NCI-H187 treated with DMSO at 0.1 percent for 48 hours (cell line): ENCODE measurements at places on chromosomes 6 and 20.

DNA sequence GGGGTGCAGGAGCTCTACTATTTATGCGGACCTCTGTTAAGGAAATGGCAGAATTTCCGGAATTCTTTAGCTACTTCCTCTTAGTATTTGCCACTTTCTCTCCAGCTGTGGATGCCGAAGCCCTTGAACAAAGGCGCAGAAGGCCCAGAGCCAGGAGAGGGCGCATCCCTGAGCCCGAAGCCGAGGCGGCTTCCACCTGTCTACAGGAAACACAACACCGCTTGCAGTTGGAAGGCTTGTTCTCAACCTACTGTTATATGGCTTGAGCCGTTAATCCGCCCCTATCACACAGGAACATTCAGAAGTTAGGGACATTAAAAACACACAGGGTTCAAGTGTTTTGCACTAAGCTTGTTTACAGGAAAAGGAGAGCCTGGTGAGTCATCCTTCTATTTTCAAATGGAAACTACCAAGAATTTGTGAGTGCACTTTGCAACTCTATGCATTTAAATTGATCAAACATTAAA is 417.1 kb downstream of the BCKDHB start:
- no peak for DNase-seq

DNA sequence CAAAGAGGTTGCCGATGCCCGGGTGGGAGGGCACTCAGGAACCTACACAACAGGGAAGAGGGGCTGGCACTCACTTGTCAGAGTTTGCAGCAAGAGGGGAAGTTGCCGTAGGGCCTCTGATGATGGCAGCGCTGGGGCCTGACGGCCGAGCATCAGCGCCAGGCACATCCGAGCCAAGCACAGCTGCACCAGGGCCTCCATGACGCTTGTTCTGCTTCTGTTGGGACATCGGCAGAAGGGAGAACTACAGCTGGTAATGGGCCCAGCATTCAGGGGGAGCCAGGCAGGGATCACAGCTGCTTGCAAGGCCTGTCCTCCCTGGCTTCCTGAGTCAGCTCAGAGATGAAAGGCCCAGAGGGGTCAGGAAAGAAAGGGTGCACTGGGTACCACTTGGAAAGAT is 367.7 kb downstream of the CDH4 start:
- DNase-seq = no peak

GRCh38 chr6:22019857-22020256 is 277.0 kb downstream of the PRL start:
- DNase-seq = no peak

- no peak for DNase-seq
Measured at GRCh38 chr20:5192570-5193431, 66.0 kb downstream of the CDS2 start.

- DNase-seq = no peak
Measured at GRCh38 chr6:93272896-93273295, 146.5 kb downstream of the EPHA7 start.

DNA sequence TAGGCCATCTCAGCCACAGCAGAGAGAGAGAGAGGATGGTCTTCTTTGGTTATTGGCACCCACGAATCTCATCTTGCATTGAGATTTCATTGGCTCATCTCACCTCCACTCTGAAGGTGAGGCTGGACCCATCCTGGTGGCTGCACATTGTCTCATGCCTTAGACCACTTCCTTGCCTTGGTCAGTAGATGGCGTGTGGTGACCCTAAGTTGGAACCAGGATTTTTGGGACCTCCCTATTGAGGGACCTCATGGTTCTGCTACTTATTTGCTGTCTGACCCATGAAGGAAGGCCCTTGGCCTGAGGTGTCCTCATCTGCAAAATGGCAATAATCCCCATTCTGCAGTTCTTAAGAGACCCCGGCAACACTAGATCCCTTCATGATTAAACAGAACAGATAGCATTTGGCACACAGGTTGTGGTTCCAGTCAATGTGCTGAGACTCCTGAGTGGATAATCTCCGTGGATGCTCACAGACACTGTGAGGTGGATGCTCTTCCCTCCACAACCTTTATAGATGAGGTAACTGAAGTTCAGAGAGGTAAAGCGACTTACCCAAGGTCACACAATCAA is 21.5 kb upstream of the AAR2 start:
- no peak for DNase-seq

GRCh38 chr6:137121401-137121997 is 51.9 kb downstream of the IL22RA2 start:
- no peak for DNase-seq

DNA sequence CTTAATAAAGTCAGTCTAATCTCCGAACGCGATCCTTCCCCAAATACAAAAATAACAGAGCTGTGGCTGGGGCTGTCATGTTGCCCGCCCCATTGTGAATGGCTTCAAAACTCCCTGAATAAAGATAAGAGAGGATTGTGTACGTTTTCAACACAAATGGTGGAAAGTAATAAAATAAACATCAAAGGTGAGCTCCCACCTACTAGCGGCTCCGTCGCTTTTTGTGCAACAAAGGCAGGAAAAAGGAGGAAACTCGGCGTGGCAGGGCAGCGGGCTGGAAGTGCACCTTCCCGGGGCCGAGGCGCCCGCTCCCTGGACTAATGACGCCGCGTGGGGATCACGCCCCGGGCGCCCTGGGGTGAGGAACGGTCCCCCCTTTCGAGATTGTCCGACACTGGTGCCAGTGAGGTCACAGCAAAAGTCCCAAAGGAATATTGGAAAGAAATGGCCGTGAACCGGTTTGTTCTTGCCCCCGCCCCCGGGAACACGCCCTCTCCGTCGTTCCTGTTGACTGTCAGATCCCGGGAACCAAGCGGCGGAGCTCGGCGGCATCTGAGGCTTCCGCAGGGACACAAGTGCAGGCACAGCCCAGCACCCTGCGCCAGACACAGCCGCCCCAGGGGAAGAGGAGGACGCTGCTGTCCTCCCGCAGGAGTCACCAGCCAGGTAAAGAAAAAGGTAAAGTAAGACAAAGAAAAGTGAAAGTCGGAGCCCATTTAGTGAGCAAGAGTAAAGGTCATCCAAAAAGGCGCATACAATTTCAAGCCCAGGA is 1.1 kb upstream of the FOXQ1 start:
- DNase-seq = no peak

- DNase-seq = no peak
Measured at GRCh38 chr6:100138346-100139022, 144.5 kb upstream of the MCHR2 start.

GRCh38 chr6:157656437-157656997 is 166.5 kb upstream of the SNX9 start:
- no peak for DNase-seq

DNA sequence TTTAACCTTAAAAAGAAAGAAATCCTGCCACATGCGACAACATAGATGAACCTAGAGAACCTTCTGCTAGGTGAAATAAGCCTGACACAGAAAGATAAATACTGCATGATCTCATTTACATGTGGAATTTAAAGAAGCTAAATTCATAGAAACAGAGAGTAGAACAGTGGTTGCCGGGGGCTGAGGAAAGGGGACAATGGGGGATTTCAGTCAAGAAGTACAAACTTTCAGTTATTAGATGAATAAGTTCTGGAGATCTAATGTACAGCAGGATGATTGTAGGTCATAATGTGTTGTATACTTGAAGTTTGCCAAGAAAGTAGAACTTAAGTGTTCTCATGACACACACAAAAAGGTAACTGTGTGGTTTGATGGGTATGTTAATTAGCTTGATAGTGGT is 204.3 kb upstream of the PRSS16 start:
- DNase-seq = no peak

DNA sequence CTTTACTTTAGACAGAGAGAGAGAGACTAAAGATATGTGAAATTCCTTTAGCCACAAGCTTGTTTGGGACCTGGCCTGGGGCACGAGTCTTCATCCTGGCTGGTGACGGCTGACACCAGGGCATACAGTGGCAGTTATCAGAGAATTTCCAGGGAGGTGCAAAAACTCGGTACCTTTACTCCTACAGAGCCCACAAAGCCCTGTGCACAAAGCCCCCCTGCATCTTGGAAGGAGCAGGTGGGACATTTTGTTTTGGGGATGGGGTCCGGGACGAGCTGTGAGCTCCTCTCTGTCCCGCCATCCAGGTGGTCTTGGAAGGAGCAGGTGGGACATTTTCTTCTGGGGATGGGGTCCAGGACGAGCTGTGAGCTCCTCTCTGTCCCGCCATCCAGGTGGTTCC is 28.9 kb downstream of the RPP40 start:
- no peak for DNase-seq

DNA sequence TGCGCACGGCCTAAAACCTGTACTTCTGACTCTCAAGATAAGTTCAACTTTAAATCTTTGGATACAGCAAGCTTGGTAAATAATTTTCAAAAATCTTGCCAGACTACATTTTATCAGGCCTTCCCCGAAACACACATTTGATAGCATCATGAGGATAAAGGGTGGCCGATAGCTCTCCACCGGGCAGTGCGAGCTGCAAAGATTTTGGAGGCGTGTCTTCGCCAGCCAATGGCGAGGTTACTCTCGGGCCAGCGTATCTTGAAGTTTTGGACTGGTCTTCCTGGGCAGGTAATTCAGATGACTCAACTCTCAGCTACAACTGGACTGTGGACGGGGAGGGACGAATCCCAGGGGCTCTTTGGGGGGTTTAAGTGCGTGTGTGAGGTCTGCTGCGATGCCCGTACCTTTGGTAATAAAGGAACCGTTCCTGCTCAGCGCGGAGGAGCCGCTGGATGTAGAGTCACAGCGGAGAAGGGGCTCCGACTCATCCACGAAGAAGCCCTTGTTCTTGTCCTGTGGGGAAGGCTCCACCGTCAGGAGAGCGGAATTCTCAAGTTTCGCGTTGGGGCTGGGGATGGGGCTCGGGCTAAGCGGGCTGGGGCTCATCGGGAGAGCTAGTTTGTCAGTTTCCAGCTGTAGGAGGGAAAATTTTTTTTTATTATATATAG is 75.3 kb downstream of the TNFRSF21 start:
- no peak for DNase-seq

GRCh38 chr20:31749223-31749622 is 10.1 kb downstream of the TPX2 start:
- DNase-seq = no peak

DNA sequence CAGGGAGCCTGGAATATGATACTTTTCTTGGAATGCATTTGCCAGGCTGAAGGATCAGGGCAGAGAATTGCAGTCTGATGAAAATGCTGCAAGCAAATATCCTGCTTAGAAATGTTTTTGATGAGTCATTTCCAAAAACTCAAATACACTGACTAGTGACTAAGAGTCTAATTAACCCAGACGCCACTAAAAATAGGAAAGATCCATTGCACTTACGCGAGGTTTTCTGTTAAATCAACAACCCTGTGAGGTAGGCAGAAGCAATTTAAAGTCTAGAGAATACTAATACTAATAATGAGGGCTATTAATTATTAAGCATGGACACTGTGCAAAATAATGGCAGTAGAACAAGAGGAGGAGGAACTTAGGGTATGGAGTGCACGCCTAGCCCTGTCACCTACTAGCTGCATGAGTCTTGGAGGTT is 130.1 kb upstream of the DOK5 start:
- DNase-seq = no peak

DNA sequence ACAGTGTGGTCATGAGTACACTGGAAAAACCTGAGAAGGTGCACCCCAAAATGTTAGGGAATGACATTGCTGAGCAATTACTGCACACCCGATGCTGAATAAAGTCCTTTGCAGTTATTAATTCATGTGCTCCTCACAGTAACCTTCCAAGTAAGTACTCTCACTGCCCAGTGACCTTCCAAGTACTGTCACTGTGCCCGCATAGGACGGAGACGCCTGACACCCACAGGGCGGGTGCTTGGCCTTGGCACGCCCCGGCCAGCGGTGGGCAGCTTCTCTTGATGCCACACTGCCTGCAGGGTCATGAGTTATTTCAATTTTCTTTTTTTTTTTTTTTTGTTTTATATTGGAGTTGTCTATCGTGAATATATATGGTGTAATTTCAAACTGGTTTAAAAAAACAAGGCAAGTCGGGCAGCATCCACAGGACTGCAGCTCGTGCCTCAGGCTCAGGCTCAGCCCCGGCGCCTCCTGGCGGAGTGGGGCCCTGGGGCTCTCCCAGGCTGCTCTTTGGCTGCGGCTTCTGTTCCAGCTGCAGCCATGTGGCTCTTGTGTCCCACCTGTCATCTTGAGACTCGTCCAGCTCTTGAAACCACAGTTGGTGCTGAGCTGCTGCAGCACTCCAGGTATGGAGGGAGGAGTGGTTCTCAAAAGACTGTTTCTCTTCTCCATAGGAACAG is 27.0 kb downstream of the PNLDC1 start:
- DNase-seq = peak; percentile 41

GRCh38 chr6:159074120-159074684 is 29.4 kb upstream of the TAGAP start:
- peak; percentile 38 for DNase-seq

- no peak for DNase-seq
Measured at GRCh38 chr6:138007014-138007472, 100.2 kb downstream of the PERP start.

- DNase-seq = peak; percentile 16
Measured at GRCh38 chr6:31041372-31041974, 31.2 kb downstream of the MUC22 start.

DNA sequence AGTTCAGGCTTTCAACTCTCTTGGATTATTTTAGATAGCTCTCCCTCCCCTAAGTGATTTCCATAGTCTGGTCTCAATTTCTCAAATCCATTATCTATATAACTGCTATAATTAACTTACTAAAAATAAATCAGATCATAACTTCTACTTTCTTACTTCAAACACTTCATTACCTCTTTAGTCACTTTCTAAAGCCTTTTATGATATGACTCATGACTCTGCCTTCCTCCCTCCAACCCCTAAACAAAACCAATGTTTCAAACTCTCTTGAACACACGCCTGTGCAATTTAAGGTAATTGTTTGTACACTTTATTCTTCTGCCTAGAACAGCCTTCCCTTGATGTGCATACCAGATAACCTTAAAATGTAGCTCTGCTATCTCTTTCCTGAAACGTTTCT is 100.5 kb downstream of the LMBRD1 start:
- no peak for DNase-seq

DNA sequence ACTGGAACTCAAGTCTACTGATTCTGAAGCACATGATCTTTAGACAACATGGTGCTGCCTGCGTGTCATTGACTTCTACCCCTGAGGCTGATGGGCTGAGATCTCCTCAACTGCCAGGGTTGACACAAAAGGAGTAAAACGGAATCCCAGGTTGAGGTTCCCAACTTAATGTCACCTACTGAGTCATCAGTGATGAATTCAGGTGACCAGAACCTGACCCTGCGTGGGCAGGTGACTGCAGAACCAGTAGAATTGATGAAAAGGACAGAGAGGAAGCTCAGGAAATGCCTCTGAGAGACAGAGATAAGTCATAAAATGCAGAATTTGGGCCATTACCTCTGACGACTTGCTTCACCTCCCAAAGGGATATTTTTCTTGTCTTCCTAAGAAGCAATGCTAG is 7.7 kb upstream of the KIZ start:
- no peak for DNase-seq

DNA sequence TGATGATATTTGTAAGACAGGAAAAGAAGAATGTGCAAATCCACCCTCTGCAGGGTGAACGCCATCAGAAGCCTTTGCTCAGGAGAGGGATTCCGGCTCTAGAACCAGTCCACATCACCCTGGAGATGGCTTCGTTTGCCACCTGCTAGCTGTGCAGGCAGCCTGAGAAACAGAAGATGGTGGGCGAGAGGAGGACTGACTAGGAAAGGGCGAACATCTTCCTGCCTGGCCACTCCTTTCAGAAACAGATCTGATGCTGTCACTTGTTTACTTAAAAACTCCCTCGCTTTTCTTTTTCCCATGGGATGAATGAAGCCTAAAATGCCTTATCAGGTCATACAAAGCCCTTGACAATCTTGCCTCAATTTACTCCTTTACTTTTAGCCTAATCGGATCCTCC is 1.2 kb downstream of the PTPRA start:
- DNase-seq = no peak

GRCh38 chr6:66533921-66534404 is 826.9 kb upstream of the EYS start:
- no peak for DNase-seq
